ENCODE measurements at places on chromosomes 1 and 21.

- no peak for DNase-seq
Observed at GRCh38 chr1:193581341-193581740, 394.9 kb upstream of the B3GALT2 start.

- no peak for DNase-seq
Observed at GRCh38 chr1:114108751-114109255, 44.9 kb downstream of the SYT6 start.

GRCh38 chr21:44846485-44847260, 26.8 kb downstream of the PTTG1IP start:
- DNase-seq, result no peak

GRCh38 chr1:35810096-35810881, 2.5 kb downstream of the AGO4 start:
- no peak for DNase-seq

GRCh38 chr1:206960676-206961386, 9.4 kb downstream of the FCAMR start:
- no peak for DNase-seq

- peak; percentile 30 for DNase-seq
Observed at GRCh38 chr1:85282424-85282823, 6.0 kb upstream of the BCL10 start.
